ENCODE measurements at places on chromosomes 7 and 10.

- DNase-seq = no peak
These were observed 13.7 kb downstream of the DRGX start for GRCh38 chr10:49382226-49382625.

- no peak for DNase-seq
These were observed 38.3 kb upstream of the MYL10 start for GRCh38 chr7:101667399-101667798.

- DNase-seq = no peak
These were observed 11.8 kb downstream of the SFXN2 start for GRCh38 chr10:102726274-102726673.

GRCh38 chr7:137606061-137606674 is 240.6 kb downstream of the DGKI start:
- DNase-seq = no peak

DNA sequence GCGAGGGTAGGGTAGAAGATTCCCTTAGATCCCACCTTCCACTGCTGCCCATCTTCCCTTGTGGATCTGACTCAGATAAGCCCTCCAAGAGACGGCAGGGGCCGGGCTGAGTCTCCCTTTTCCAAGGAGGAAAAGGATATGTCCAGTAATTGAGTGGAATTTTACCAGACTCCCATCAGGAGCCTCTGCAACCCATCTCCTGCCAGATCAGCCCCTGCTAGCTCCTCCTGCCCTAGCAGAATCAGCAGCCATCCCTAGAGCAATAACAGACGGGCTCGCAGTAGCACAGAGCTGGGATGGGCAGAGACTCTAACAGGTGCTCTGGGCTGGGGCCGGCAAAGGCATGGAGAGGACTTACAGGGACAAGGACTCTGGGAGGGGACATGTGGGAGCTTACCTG is 73.5 kb downstream of the C10orf105 start:
- DNase-seq = no peak

GRCh38 chr10:73865459-73866442 is 8.6 kb downstream of the CAMK2G start:
- DNase-seq = no peak

DNA sequence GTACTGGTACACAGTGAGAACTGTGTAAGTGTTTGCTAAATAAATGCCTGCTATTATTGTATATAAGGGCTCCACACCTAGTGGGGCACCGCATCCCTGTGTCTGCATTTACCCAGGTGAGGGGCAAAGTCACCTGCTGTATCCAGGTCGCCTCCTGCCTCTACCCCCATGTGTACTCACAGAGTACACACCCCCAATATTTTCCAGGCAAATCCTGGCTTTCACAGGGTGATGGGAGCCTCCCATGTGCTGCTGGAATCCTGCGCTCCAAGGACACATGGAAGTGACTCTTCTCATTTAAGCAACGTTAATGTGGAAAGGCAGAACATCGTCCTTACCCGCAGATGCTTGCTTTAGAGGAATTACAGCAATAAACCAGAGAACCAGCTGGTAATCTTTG is 48.2 kb downstream of the ARHGAP22 start:
- DNase-seq = no peak

All from brain microvascular endothelial cell (primary cell).